Upper lobe of right lung (tissue), 1 donor: ENCODE measurements at places on chromosomes 3 and 15. TPM values are rescaled to one million over a fixed set of nuclear protein-coding genes. Genes with fewer than 3 reads are reported as not detected.

The MTHFS gene
- total RNA-seq = 40.4 TPM

The GRAMD1C gene
- 6.4 TPM for total RNA-seq

- H3K27me3 ChIP-seq = no peaks in the 10 kb centered on the region
- peaks cover 37% of the 10 kb centered on the region for H3K4me1 ChIP-seq
- DNase-seq = no peak
Observed at GRCh38 chr15:66713843-66714508, 11.9 kb downstream of the SMAD6 start.

DNA sequence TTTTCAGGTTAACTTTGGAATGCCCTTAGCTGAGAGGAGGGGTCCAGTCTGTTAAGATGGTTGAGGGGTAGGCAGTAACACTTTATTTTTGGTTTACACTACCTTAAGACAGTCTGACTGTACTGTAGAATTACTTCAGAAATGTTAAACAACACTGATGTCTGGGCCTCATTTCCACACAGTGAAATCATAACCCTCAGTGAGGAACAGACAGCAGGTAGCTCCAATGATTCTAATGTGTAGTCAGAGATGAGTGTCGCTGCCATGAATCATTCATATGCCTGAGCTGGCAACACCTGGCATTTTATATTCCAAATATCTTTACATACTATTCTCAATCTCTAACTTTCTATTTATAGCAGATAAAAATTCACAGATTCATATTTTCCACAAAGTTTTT, 37.3 kb upstream of the POU1F1 start:
- no peaks in the 10 kb centered on the region for H3K36me3 ChIP-seq
- no peak overlapping the region for H3K4me3 ChIP-seq
- H3K27ac ChIP-seq = no peak overlapping the region
- no peaks in the 10 kb centered on the region for H3K4me1 ChIP-seq

GRCh38 chr15:49215768-49216739, 46.0 kb downstream of the GALK2 start:
- no peak overlapping the region for H3K4me3 ChIP-seq
- peaks cover 8% of the 10 kb centered on the region for H3K36me3 ChIP-seq
- H3K27me3 ChIP-seq = no peaks in the 10 kb centered on the region
- no peak overlapping the region for H3K27ac ChIP-seq

- H3K4me1 ChIP-seq = peaks cover 8% of the 10 kb centered on the region
- H3K36me3 ChIP-seq = no peaks in the 10 kb centered on the region
- no peak overlapping the region for H3K27ac ChIP-seq
- no peak for DNase-seq
Observed at GRCh38 chr3:188649521-188649920, 495.6 kb downstream of the LPP start.

- DNase-seq = no peak
- H3K4me3 ChIP-seq = no peak overlapping the region
- H3K36me3 ChIP-seq = no peaks in the 10 kb centered on the region
- no peak overlapping the region for H3K27ac ChIP-seq
Observed at GRCh38 chr3:160661660-160662059, 15.3 kb upstream of the ARL14 start.

- peaks cover 11% of the 10 kb centered on the region for H3K4me1 ChIP-seq
- peaks cover 35% of the 10 kb centered on the region for H3K27me3 ChIP-seq
- DNase-seq = peak; percentile 85
- peak within 1 kb of the TSS; percentile 78 for H3K27ac ChIP-seq
- H3K4me3 ChIP-seq = peak within 1 kb of the TSS; percentile 63
- peaks cover 3% of the 10 kb centered on the region for H3K36me3 ChIP-seq
Observed at GRCh38 chr15:63041974-63042876, at the start of gene TPM1. TPM1 (plus strand) TSS chr15:63042747; CDS start chr15:63042830, 83 bp downstream.
